Activated CD8-positive, alpha-beta T cell treated with anti-CD3 and anti-CD28 coated beads, Interleukin-2, amount 10 ng/mL, durations not matched to agents 7 days and 5 days (primary cell): ENCODE measurements at places on chromosomes 4 and X.

- H3K27me3 ChIP-seq: no peaks in the 10 kb centered on the region
- H3K36me3 ChIP-seq: peaks cover 84% of the 10 kb centered on the region
- H3K27ac ChIP-seq: peak overlapping the region; percentile 96
- H3K4me1 ChIP-seq: peaks cover 82% of the 10 kb centered on the region
- peak overlapping the region; percentile 27 for H3K4me3 ChIP-seq
Observed at GRCh38 chrX:71606536-71607216, 11.6 kb downstream of the CXCR3 start.

- H3K4me3 ChIP-seq: no peak overlapping the region
- DNase-seq: no peak
- H3K4me1 ChIP-seq: no peaks in the 10 kb centered on the region
- H3K36me3 ChIP-seq: no peaks in the 10 kb centered on the region
- no peak overlapping the region for H3K27ac ChIP-seq
- H3K27me3 ChIP-seq: peaks cover 29% of the 10 kb centered on the region
Observed at GRCh38 chr4:121454251-121454979, 73.6 kb upstream of the QRFPR start.

GRCh38 chr4:7817877-7818398 lies 121.7 kb downstream of the AFAP1 start:
- DNase-seq: no peak
- H3K4me3 ChIP-seq: no peak overlapping the region
- no peaks in the 10 kb centered on the region for H3K27me3 ChIP-seq
- H3K4me1 ChIP-seq: peaks cover 9% of the 10 kb centered on the region

DNA sequence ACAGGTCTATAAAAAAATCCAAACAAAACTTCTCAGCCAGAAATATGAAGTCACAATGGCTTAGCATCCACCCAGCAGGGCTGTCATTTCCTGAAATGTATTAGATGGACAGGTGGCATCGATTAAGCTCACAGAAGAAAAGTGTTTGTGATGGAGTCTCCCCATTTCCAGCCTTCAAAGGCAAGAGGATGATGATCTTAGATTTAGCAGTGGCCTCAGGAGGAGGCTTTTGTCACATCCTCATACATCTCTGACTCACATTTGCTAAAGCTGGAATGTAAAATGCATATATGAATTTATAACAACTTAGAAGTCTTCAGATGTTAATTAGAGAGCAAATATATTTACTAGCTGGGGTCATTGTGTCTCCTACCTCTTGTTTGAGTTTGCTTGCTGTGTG lies 441.9 kb downstream of the SPRY1 start:
- H3K36me3 ChIP-seq: no peaks in the 10 kb centered on the region
- no peaks in the 10 kb centered on the region for H3K4me1 ChIP-seq
- H3K27ac ChIP-seq: no peak overlapping the region
- no peaks in the 10 kb centered on the region for H3K27me3 ChIP-seq
- H3K4me3 ChIP-seq: no peak overlapping the region

- peaks cover 9% of the 10 kb centered on the region for H3K27me3 ChIP-seq
- no peak for DNase-seq
- no peaks in the 10 kb centered on the region for H3K36me3 ChIP-seq
Observed at GRCh38 chr4:84684361-84684760, 101.4 kb downstream of the CDS1 start.

DNA sequence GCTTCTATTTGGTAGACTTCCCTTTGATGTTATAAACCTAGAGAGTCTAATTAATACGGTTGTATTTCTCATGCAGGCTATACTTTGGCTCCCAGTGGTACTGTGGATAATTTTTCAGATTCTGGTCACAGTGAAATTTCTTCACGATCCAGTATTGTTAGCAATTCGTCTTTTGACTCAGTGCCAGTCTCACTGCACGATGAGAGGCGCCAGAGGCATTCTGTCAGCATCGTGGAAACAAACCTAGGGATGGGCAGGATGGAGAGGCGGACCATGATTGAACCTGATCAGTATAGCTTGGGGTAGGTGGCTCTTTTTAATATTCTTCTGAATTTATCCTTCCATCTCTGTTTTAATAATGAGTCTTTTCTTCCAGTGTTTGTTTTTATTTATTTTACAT lies 249.7 kb downstream of the RAPGEF2 start:
- no peaks in the 10 kb centered on the region for H3K27me3 ChIP-seq
- H3K36me3 ChIP-seq: peaks cover 9% of the 10 kb centered on the region
- H3K27ac ChIP-seq: no peak overlapping the region
- H3K4me1 ChIP-seq: no peaks in the 10 kb centered on the region

GRCh38 chr4:20255823-20256222 lies 4.1 kb downstream of the SLIT2 start:
- no peak for DNase-seq
- H3K27ac ChIP-seq: no peak overlapping the region
- H3K36me3 ChIP-seq: peaks cover 5% of the 10 kb centered on the region
- H3K27me3 ChIP-seq: peaks cover 36% of the 10 kb centered on the region

DNA sequence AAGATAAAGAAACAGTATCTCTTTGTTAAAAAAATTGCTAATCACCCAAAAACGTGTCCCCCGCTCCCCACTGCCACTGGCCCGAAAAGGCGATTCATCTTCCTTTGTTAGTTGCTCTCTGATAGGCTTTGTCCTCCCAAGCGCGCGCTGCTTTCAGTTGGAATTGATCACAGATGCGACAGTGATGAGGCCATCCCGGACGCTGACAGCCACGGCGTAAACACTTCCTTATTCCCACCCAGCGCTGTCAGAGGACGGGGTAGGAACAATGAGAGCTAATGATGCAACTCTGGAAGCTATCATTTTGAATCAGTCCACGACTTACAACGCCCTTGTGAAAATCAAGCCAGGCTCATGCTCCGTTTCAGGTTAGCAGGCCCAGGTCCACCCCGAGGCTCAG lies 21.4 kb downstream of the SOD3 start:
- H3K4me1 ChIP-seq: no peaks in the 10 kb centered on the region
- no peak overlapping the region for H3K4me3 ChIP-seq
- no peak overlapping the region for H3K27ac ChIP-seq
- no peak for DNase-seq
- H3K27me3 ChIP-seq: no peaks in the 10 kb centered on the region
- no peaks in the 10 kb centered on the region for H3K36me3 ChIP-seq

GRCh38 chr4:139528377-139529005 lies 27.5 kb downstream of the SETD7 start:
- DNase-seq: no peak
- H3K36me3 ChIP-seq: peaks cover 13% of the 10 kb centered on the region
- H3K4me1 ChIP-seq: peaks cover 28% of the 10 kb centered on the region
- no peak overlapping the region for H3K4me3 ChIP-seq

GRCh38 chr4:120685756-120686278 lies 236.7 kb downstream of the PRDM5 start:
- H3K4me3 ChIP-seq: no peak overlapping the region
- H3K27me3 ChIP-seq: peaks cover 2% of the 10 kb centered on the region
- no peaks in the 10 kb centered on the region for H3K4me1 ChIP-seq
- no peaks in the 10 kb centered on the region for H3K36me3 ChIP-seq

GRCh38 chr4:165625281-165625680 lies 246.5 kb downstream of the CPE start:
- H3K36me3 ChIP-seq: no peaks in the 10 kb centered on the region
- H3K27ac ChIP-seq: no peak overlapping the region
- H3K4me3 ChIP-seq: no peak overlapping the region
- no peaks in the 10 kb centered on the region for H3K27me3 ChIP-seq
- H3K4me1 ChIP-seq: no peaks in the 10 kb centered on the region

DNA sequence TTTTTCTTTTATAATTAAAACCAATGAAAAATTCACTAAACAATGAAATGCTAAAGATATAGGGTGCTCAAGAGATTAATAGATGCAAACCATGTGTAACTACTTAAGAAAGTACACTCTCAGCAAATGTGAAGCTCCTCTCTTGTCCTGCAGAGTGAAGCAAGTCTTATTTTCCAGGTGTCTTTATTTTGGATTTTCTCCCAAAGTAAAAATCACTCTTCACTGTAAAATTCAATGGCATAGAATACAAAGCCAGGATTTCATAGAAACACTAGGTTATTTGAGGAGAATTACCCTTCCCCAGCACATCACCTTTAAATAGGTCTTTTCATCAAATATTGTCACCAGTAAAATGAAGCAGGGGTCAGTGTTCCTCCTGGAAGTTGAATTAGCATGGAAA lies 57.0 kb upstream of the GIMD1 start:
- H3K4me3 ChIP-seq: no peak overlapping the region
- no peak overlapping the region for H3K27ac ChIP-seq
- DNase-seq: no peak
- H3K27me3 ChIP-seq: no peaks in the 10 kb centered on the region

GRCh38 chr4:1323280-1323634 lies 23.8 kb upstream of the UVSSA start:
- H3K27me3 ChIP-seq: no peaks in the 10 kb centered on the region
- no peak overlapping the region for H3K27ac ChIP-seq
- DNase-seq: no peak
- peaks cover 29% of the 10 kb centered on the region for H3K36me3 ChIP-seq
- peaks cover 4% of the 10 kb centered on the region for H3K4me1 ChIP-seq

GRCh38 chrX:35444671-35445355 lies 353.3 kb upstream of the MAGEB16 start:
- no peak overlapping the region for H3K27ac ChIP-seq
- H3K27me3 ChIP-seq: no peaks in the 10 kb centered on the region
- H3K4me1 ChIP-seq: no peaks in the 10 kb centered on the region
- no peak overlapping the region for H3K4me3 ChIP-seq
- no peaks in the 10 kb centered on the region for H3K36me3 ChIP-seq
- DNase-seq: no peak

DNA sequence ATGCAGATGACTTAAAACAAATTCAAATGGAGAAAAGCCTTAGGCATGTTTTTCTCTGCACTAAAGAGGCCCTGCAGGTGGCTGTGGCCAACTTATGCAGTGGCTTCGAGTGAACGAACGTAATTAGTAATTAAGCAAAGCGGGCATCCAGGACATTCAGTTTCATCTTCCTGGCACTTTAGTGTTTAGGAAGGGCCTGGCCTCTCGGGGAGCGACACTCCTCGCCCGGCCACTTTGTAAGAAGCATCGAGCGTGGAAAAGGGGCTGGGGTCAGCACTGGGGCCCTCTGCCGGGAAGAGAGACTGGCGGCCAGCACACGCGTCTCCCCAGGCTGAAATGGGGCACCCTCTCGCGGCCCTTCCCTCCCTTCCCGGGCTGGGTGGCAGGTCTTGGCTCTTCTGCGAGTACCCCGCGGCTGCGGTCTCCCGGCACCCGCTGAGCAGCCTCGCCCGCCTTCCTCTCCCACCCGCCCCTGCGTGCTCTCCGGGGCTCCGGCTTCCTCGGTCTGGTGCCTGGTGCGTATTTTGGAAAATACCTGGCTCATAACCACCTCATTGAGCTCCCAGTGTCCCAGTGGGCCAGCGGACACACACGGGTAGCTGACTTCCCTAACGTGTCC lies 677 bp upstream of the CYP4V2 start:
- H3K36me3 ChIP-seq: peaks cover 9% of the 10 kb centered on the region
- H3K27me3 ChIP-seq: peaks cover 2% of the 10 kb centered on the region
- H3K4me3 ChIP-seq: peak overlapping the region; percentile 86
- H3K27ac ChIP-seq: peak overlapping the region; percentile 94

- H3K27ac ChIP-seq: no peak overlapping the region
- no peaks in the 10 kb centered on the region for H3K4me1 ChIP-seq
- H3K4me3 ChIP-seq: no peak overlapping the region
- no peak for DNase-seq
- peaks cover 8% of the 10 kb centered on the region for H3K27me3 ChIP-seq
Observed at GRCh38 chr4:53645108-53645507, 53.8 kb upstream of the LNX1 start.

- peaks cover 9% of the 10 kb centered on the region for H3K36me3 ChIP-seq
- H3K27ac ChIP-seq: peak overlapping the region; percentile 89
- peak overlapping the region; percentile 79 for H3K4me3 ChIP-seq
- no peaks in the 10 kb centered on the region for H3K27me3 ChIP-seq
- peak; percentile 21 for DNase-seq
Observed at GRCh38 chrX:46572340-46572936, 1.1 kb upstream of the CHST7 start.
